ENCODE measurements at places on chromosomes 13 and 19.

DNA sequence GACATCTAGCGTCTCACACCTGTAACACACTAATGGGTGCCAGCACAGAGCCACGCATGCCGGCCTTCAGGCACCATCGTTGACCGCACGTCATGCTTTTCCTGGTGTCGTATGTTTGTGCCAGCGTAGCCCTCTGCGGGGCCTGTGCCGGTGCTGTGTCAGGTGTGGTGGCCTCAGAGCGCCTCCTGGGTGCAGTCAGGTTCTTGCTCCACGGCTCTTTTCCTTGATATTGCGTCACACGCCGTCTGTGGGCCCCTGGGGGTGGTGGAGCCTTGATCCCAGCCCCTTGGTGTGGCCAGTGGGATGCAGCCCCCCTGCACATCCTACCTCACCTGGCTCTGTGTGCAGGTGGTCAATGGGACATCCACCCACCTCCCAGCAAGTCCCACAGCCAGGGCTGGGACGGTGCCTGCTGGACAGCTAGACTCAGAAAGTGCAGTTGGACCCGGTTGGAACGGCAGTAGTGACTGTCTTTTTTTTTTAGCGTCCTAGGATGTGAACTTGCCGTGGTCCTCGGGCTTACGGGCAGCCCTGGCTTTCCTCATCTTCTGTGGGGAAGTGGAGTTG lies 24.5 kb downstream of the TFDP1 start:
- no peak for DNase-seq

DNA sequence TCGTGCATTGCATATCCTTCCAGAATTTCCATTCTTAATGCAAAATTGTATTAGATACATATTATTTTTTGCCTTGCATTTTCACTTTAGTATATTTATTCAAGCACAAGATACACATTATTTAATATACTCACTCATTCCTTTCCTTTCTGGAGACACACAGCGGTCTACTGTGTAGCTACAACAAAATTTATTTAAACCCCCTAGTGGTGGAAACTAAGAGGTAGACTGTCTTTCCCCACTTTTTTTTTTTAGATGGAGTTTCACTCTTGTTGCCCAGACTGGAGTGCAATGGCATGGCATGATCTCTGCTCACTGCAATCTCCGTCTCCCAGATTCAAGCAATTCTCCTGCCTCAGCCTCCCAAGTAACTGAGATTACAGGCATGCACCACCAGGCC lies 2040.3 kb upstream of the PCDH20 start:
- DNase-seq, result no peak

GRCh38 chr19:58325311-58326022 lies 1.3 kb upstream of the ZSCAN22 start:
- no peak for DNase-seq

DNA sequence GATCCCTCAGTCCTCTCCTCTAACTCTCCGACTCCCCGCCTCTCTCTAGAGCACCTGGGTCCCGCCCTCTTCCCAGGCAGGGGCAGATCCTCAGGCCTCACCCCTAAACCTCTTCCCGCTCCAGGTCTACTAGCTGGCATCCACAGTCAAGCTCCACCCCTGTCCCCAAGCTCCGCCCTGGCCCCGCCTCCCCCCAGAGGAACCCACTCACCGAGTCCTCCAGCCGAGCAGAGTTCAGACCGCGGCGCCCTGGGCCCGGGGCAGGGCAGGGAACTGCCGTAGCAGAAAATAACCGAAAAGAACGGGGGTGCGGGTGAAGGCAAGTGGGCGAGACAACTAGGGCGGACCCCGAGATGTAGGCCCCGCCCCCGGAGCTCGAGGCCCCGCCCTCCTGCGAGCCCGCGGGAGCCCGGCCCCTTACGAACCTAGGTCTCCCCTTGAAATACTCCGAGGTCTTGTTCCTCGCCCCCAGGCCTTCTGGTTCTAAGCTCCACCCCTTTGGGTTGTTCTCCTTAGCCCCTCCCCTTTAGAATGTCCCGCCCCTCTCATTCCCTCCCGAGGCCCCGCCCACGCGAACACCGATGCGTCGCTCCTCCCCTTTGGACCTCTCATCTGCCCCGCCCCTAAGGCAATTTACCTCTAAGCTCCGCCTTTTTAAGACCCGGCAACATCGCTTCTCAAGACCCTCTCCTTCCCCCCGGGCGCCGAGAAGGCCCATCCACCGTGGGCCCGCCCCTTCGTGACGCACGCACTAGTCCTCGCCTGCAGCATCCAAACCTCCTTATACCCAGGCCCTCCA lies at the start of gene GGN:
GGN (minus strand) TSS at position 485 of the 799 bp plus-strand sequence. CDS start 773 bp downstream, outside the sequence.
- DNase-seq, result peak; percentile 90

- no peak for DNase-seq
Observed at GRCh38 chr13:113005076-113005865, 36.3 kb downstream of the MCF2L start.

GRCh38 chr13:59686798-59687394 lies 476.8 kb downstream of the DIAPH3 start:
- DNase-seq, result no peak

GRCh38 chr19:31337008-31337914 lies 12.0 kb downstream of the TSHZ3 start:
- no peak for DNase-seq

- DNase-seq, result no peak
Observed at GRCh38 chr13:98853771-98854221, 101.3 kb upstream of the SLC15A1 start.

DNA sequence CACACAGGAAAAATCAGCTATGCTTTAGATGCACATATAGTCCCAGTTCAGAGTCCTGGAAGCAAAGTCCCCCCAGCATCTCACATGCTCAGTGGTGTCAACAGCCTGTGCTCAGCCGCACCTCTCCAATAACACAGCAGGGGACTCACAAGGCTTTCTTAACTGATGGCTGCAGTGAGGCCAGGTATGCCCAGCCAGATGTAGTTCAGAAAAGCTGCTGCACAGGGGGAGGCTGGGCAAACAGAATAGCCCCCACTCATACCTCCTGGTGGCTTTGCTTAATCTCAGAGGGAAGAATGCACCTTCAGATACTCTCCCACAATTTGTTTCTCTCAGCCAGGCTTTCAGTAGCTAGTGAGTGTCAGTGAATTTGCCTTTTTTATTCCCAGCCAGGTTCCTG lies 33.4 kb downstream of the FAM124A start:
- no peak for DNase-seq

DNA sequence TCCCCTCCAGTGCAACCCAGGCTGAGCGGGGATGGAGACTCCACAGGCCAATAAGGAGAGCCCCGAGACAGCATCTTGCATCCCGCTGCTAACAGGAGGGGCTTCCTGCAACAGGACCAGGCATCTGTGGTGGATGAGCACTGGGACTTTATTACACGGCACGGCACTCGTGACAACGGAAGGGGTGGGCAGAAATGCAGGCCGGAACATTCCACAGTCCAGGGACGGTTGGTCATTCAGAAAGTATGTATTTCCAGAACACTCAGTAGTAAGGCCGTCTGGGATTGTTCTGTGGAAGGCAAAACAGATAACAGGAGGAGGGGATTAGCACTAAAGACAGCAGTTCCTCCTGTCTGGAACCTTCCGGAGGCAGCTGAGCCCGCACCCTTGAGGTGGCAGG lies 3.3 kb upstream of the TM6SF2 start:
- DNase-seq, result no peak

GRCh38 chr13:104286566-104287290 lies 1220.5 kb upstream of the SLC10A2 start:
- peak; percentile 44 for DNase-seq

GRCh38 chr13:88908961-88909441 lies 1237.8 kb downstream of the SLITRK5 start:
- no peak for DNase-seq

GRCh38 chr19:35106291-35106583 lies 9.4 kb upstream of the FXYD3 start:
- DNase-seq, result no peak

DNA sequence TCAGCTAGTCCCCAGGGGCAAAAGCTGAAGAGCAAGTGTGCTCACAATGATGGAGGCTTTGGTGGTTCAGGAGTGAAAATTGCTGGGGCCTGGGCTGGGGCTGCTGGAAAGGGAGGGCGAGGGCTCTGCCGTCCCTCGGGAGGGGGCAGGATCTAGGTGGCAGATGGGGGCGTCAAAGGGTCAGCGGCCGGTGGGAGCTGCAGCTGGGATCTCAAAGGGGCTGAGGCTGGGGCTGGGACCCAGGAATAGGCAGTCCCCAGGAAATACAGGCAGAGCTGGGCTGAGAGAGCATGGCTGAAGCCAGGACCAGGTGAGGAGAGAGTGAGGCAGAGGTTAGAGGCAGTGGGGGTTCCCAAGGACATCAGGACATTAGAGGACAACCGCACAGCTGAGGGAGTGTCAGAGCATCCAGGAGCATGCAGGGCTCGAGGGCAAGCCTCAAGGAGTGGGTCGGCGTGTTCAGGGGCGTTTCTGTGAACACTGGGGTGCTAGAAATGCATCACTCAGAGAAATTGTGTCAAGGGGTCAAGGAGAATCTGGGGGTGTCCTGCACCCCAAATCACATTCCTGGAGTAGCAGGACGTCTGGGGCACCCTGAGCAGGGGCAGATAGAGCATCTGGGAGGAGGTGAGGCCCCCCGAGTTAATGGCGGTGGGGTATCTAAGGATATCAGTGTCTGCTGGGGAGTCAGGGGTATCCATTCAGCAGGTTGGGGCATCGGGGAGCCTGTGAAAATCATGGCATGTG lies 1.2 kb upstream of the SYNE4 start:
- no peak for DNase-seq

DNA sequence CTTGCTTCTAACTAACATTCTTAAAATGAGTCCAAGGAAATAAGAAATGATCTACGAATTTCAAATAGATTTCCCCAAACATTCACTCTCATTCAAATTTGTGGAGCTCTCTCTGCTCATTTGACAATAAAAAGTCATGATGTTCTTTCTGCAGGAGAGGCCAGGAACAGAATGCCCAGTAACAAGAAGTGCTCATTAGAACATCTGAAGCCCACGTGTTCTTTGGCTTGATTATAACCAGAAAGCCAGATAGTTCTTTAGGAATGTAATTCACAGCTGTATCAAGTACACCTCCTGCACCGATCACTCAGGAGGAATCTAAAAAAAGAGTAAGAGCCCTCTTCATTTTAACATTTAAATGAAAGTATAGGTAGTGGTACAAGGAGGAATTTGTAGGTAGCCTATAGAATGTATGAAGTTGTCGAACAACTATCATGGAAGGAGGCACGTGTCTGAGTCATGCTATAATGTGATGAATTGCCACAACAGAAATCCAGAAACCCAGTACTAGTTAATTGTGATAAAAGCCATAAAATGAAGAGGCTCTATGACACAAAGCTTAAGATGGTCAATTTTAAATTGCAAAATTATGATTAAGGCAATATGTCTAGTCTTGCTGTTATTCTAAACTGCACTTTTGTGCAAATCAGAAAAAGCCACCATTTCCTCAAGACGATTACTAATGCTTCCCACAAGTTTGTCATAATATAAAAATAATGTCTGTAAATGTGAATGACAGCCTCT lies 12.8 kb downstream of the MEDAG start:
- no peak for DNase-seq

GRCh38 chr13:106243011-106243565 lies 292.4 kb downstream of the EFNB2 start:
- DNase-seq, result no peak

DNA sequence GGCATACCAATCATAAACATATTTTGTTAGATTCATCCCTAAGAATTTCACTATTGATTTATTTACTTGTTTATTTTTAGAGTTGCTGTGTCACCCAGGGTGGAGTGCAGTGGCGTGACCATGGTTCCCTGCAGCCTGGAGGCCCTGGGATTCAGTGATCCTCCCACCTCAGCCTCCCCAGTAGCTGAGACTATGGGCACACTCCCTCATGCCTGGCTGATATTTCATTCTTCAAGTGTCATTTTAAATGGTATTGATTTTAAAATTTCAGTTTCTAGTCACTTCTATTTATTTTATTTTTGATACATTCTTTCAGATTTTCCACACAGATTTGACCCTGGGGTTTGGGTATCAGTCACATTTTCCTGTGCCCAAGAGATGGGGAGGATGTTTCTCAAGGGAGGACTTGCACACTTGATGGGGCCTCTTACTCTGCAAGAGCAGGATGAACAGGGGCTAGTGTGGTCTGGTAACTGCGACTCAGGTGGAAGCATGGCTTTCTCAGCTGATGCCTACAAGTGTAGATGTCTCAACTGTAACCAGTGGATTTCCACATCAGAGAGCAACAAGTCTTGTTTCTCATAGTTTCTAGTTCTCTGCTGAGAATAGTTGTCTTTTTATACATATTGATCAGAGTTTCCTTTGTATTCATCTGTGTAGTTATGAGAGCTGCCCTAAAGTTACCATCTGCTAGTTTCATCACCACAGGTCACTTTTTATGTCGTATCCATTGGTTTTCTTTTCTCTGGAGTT lies 40.2 kb downstream of the CCNE1 start:
- no peak for DNase-seq

- no peak for DNase-seq
Observed at GRCh38 chr19:58581227-58582141, 8.3 kb upstream of the MZF1 start.

- DNase-seq, result no peak
Observed at GRCh38 chr13:75596657-75597182, 39.4 kb upstream of the LMO7 start.

- DNase-seq, result no peak
Observed at GRCh38 chr19:55640043-55640576, 692 bp upstream of the ZNF580 start.

DNA sequence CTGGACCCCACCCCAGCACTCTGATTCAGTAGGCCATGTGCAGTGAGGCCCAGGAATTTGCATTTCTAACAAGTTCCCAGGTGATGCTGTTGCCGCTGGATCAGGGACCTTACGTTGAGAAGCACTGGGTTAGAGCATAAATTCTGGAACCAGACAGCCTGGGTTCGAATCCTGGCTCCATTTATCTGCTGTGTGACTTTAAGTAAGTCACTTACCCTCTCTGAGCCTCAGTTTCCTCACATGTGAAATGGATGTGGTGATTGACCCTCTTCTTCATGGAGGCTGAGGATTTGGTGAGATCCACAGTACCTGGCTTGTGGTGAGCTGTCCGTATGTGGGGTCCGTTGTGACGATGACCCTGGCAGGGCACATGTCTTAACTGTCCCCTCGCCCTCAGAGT lies 15.9 kb downstream of the HIPK4 start:
- no peak for DNase-seq

- DNase-seq, result no peak
Observed at GRCh38 chr13:37601648-37602440, 3.3 kb upstream of the POSTN start.

- DNase-seq, result peak; percentile 15
Observed at GRCh38 chr19:48842789-48843162, 6.5 kb upstream of the HSD17B14 start.

DNA sequence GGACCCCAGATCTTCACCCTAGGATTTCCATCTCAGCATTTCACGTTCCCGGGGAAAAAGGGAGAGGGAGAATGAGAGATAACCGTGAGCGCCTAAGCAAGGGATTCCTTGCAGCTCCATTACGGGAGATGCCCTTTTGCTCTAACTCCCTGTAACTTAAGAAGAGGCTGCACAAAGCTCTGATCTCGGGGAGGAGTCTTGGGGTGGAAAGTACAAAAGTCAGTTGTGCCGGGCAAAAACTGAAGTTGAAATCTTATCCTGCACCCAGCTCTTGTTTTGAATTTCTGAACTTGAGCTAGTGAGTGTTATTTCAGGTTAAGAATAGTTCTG lies 256.4 kb upstream of the SOX21 start:
- DNase-seq, result peak; percentile 12

GRCh38 chr13:44191504-44192171 lies 182.0 kb upstream of the SERP2 start:
- no peak for DNase-seq

Measured in kidney glomerular epithelial cell (primary cell).